RWPE2 (cell line): ENCODE measurements at places on chromosomes 1 and 21.

GRCh38 chr21:25176637-25177412 is 430.5 kb downstream of the MRPL39 start:
- DNase-seq, result no peak

- no peak for DNase-seq
Observed at GRCh38 chr1:115404911-115405310, 66.9 kb upstream of the NGF start.

DNA sequence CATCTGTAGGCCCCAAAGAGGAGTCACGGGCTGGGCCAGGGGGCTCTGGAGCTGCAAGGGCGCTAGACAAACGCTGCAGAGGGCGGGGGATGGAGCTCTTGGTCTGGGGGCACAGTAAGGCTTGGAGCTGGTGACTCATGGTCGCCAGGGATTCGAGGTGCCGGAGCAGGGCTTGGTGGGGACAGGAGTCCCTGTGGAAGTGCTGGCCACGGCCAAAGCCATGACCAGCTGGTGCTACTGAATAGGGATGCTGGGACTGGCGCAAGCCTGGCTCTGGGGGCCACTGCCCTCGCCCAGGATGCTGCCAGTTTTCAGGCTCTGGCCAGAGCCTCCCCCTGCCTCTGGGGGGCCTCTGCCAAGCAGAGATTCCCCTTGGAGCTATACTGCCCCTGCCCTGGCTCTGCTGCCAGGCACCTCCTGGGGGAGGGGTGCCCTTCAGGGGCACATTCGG is 25.2 kb downstream of the SPOCD1 start:
- peak; percentile 44 for DNase-seq

DNA sequence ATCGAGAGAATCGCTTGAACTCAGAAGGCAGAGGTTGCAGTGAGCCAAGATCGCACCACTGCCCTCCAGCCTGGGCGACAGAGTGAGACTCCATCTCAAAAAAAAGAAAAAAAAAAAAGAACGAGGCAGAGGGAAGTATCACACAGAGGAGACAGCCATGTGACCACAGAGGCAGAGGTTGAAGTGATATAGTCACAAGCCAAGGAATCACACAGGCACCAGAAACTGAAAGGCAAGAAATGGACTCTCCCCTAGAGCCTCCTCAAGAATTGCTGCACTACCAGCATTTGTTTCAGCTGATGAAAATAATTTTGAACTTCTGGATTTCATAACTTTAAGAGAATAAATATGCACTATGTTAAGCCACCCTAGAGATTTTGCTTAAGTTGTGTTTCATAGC is 459.6 kb downstream of the PTPRC start:
- DNase-seq, result no peak

GRCh38 chr1:202049129-202049528 is 38.7 kb downstream of the ELF3 start:
- no peak for DNase-seq

GRCh38 chr1:208264469-208265121 is 20.4 kb upstream of the PLXNA2 start:
- no peak for DNase-seq

DNA sequence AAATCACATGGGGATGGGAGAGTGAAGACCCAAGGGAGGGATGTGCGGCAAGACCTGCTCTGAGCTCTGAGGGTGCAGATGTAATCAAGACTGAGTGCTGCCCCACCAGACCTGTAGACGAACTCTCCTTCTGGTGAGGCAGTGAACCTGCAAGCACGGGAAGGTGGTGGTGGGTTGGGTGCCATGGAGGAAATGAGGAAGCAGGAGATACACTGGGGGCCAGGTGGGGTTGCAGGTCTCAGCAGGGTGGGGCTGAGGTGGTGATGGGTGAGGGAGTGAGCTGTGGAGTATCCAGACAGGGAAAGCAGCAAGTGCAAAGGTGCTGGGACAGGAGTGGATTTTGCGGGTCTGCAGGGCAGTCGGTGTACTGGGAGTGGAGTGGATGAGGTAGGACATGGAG is 102.3 kb downstream of the KCNJ15 start:
- no peak for DNase-seq

DNA sequence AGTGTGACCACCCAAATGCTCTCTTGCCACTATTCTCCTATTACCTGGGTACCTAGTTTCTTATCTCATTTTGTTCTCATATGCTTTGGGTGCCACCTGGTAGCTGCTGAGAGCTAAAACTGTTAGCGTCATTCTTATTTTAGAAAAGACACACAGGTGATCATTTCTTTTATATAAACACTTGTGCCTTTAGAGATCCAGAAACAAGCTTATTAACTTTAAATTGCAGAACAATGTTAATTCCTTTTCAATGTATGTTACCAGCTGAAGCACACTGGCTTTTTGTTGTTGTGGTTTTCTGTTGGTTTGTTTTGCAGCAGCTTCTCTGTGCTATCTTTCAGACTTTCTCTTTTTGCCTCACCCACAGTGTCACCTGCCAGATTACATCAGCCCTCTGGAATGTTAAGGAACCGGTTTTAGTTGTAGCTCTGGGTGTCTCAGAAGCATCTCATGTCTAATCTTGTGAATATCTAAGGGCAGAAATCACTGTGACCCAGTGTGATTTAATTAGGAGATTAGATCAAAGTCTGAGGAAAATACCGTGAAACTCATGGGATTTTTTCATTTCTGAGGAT is 43.4 kb upstream of the SLC19A2 start:
- no peak for DNase-seq

GRCh38 chr21:28540514-28540913 is 452.2 kb downstream of the LTN1 start:
- no peak for DNase-seq

DNA sequence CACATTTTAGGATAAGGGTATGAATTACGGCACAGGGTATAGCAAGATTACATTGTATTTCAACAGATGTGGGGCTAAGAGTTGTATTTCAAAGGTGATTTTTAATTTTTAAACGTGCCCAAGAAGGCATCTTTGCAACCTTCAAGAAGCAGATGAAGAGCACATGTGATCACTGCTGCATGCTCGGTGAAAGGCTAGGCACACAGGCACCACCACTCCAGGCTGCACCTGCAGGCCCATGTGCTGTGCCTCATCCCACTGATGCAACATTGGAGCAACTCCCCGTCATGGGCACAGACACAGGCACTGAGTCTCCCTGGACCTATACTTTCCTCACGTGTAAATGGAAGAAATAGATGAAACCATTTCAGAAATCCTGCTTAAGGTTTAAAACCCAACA is 23.5 kb downstream of the UBE2G2 start:
- no peak for DNase-seq

- no peak for DNase-seq
Observed at GRCh38 chr1:238649200-238649599, 737.2 kb upstream of the CHRM3 start.

DNA sequence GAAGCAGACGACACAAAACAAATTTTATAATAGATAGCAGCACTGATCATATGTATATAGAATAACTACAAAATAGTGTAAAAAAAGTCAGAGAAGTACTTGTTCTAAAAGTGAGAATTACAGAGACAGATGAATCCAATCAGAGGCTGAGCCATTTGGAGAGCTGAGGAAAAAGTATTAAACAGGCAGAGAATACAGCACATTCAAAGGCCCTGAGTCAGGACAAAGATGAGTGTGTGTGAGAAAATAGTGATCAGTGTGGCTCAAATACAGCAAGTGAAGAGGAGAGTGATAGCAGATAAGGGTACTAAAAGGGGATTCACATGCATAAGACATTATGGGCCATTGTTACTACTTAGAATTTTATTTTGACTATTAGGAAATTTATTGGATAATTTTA is 430.6 kb upstream of the BRINP3 start:
- DNase-seq, result no peak

DNA sequence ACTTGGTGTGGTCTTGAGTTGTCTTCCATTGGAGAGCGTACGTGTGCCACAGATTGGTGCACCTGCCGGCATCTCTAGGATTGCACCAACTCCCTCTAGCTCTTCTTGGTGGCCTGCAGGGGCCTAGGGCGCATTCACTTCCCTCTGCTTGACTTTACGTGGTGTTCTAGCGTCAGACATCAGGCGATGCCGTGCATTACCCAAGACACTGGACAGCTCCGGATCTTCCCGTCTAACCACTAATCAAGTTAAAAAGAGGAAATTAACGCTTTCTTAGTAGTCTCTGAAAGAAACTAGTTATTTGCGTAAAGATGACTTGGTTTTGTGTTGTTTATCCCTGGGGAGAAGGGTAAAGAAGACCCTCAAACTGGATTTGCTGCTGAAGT is 510 bp upstream of the IL10RB start:
- DNase-seq, result no peak

- DNase-seq, result no peak
Observed at GRCh38 chr1:202365092-202365815, 16.8 kb downstream of the PPP1R12B start.

GRCh38 chr1:224245188-224245587 is 62.1 kb downstream of the DEGS1 start:
- DNase-seq, result no peak

- no peak for DNase-seq
Observed at GRCh38 chr21:26405735-26406361, 167.2 kb downstream of the CYYR1 start.

DNA sequence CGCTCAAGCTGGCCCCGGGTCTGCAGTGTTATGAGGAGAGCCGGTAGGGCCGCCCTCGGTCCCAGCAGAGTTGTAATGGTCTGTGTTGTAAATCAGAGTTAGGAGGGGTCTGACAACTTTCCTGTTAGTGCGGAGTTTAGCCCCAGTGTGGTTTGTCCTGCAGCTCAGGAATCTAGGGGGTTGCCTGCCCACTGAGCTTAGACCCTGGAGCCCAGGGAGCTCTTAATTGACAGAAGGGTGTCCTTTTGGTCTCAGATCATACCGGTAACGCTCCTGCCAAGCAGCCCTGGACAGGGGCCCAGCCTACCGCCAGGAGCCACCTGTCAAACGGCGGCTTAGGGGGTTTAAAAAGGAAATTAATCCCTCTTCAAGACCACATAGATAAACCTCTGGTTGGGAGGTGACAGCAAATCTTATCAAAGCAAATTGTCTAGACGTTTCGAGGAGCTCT is 164.4 kb downstream of the DYRK1A start:
- DNase-seq, result no peak

DNA sequence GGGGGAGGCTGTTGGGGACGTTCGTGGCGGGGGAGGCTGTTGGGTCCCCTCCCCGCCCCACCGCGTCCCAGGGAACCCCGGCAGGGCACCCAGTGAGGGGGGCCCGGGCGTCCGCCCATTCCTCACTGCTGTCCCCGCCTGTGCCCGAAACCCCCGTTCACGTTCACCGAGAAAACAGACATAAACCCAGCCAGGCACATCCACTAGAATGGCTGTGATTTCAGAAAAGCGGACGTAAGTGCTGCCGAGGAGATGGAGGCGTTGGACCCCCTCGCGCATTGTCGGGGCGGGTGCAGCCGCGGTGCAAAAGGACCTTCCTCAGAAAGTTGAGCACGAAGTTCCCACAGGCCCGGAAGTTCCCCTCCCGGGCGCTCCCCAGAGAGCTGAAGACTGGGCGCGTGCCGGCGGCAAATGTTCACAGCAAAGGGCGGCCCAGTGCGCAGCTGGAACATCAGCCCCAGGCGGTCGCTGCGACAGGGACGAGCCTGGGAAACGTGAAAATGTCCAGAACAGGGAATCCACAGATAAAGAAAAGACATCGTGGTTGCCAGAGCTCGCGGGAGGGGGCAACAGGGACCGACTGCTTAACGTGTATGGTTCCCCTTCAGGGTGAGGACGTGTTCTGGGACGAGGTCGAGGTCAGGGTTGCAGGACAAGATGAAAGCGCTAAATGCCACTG is 18.5 kb upstream of the SAMD11 start:
- DNase-seq, result peak; percentile 45

DNA sequence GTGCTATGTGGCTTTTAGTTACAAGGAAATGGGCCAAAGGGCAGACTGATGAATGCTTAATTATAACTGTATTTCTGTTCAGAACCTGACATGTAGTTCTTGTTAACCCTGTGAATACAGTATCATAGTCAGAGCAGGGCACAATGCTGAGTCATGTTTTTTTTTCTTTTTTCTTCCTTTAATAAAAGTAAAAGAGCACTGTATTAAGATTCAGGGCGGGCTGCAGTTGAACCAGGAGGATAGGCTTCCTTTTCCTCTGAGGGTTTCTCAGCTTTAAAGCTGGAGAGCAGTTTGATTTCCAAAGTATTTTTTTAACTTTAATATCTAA is 8.7 kb downstream of the CLDN8 start:
- DNase-seq, result no peak

DNA sequence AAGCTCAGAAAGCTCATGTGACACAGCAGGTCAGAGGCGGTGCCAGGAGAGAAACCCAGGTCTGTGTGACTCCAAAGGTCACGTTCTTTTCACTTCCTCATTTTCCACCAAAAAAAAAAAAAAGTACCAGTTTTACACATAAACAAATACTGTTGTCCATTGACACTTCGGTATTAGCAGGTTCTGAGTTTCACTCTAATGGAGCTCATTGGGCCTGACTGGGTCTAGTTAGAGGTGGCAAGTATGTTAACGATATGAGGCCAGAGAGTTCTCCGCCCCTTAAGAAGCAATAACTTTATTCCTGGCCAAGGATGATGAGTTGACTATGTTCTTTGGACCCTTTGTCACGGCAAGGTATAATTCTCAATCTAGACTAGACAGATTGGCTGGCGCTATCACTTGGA is 30.0 kb upstream of the SDE2 start:
- no peak for DNase-seq

- peak; percentile 99 for DNase-seq
Observed at GRCh38 chr1:153963030-153963849, at the start of gene SLC39A1. SLC39A1 (minus strand) TSS chr1:153963537; CDS start chr1:153962715, 822 bp downstream.

- DNase-seq, result peak; percentile 84
Observed at GRCh38 chr1:26996024-26996423, 2.5 kb downstream of the TRNP1 start.

DNA sequence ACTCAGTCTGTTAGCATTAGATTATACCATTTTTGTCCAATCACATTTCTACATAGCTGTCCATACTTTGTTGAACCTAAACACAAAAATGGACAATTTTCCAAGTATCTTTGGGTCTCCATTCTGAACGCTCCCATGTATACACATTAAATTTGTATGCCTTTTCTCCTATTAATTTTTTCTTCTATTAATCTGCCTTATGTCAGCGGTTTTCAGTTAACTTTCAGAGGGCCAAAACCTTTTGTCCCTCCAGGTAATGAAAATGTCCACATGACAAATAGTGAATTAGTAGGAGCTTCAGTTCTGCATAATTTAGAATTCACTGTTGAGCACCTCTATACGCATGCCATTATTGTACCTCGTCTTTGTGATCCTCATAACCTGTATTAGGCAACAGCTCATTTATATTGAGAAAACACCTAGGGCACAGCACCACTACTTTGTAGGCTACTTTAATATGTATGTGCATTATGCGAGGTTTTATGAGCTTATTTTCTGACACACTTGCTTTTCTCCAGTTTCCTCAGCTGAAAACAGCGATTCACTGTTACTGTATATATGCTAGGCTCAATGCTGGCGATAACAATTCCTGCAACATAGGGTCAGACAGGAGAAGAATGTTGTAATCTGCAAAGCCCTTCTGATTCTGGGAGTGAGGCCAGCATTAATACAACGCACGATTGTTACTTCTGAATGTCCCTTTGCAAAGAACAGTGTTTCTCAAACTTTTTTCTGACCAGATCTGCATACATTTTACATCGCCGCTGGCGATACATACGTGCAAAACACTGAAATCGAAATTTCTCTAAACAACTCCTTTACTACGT is 1.1 kb upstream of the ABCD3 start:
- no peak for DNase-seq

GRCh38 chr1:62951428-62951827 is 167.5 kb downstream of the ATG4C start:
- no peak for DNase-seq
